ENCODE measurements at places on chromosomes 16 and 17.
A peak's percentile ranks its signal among the peaks of the same experiment; 100 is the strongest.

- DNase-seq, result peak; percentile 72
These were observed 79.0 kb downstream of the GAS7 start for GRCh38 chr17:10119203-10120108.

DNA sequence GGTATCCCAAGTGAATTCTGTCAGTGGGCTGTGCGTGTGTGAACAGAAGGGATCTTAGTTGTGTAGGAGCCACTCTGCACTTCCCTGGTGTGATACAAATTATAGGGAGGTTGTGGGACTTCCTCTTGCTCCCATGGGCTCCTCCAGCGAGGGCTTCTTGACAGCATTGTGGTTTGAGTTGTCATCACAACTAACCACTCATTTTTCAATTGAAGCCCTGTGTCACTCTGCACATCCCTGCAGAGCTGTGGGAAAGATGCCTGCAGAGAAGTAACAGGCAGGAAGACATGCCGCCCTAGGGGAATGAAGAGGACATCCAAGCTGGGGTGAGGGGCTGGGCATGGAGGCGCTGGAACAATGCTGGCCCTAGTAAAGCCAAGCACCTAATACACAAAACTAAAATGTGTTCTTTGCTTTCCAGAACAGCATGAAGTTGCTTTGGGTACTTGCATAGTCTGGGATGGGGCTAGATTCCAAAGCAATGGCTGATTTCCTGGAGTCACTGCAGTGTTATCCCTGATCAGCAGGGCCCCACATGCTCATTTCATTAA is 692.5 kb downstream of the TOX3 start:
- no peak for DNase-seq

GRCh38 chr16:89476379-89476778 is 14.0 kb downstream of the ANKRD11 start:
- no peak for DNase-seq

- DNase-seq, result no peak
These were observed 68.2 kb downstream of the PLD6 start for GRCh38 chr17:17137731-17138585.

GRCh38 chr16:88656291-88656980 is 5.6 kb upstream of the CYBA start:
- no peak for DNase-seq

DNA sequence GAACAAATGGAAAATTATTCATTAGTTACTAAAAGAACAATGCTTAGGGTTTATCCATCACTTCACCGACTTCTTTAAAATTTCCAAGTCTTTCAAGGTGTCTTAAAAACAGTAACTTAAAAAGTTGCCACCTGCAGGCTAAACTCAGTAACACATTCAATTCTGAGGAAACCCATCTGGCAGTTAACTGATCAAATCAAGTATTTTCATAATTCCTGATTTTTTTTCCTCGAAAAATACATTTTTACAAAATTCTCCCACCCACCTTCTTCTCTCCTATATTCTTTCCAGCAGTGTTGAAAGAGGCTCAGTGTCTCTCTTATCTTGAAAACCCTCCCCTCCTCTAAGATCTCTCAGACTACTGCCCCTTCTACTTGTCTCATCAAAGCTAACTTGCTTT is 29.9 kb downstream of the PARN start:
- no peak for DNase-seq

DNA sequence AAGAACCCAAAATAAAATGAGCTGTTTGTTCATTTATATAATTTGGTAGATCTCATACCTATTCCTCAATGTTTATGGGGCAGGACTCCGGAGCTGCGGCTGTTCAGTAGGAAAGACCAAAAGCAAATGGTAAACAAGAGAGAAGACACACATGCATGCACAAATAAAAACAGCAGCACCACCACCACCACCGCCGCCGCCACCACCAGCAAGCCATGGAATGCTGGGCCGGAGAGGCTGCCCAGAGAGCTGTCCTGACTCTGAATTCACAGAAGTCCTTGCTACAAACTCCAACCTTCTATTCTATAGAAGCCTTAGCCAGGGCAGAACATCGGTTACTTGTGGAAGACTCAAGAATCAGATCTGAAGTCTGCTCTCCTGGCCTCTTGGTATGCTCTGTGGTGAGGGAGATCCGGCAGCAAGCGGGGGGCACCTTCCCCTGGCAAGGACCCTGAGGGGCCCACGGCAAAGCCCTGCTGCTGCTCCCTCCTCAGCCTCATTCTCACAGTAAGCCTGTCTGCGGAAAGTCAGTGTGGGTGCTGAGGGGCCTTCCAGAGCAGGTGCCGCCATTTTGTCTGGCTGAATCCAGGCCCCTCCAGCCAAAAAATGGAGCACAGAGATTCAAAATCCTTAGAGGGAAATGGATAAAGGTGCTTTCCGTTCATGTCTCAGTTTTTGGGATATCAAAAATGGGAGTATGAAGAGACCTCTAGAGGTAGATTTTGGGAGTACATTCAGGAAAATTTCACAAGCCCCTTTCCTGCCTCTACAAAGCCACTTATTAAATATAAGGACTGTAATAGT is 6.4 kb upstream of the FOXJ1 start:
- DNase-seq, result peak; percentile 26

DNA sequence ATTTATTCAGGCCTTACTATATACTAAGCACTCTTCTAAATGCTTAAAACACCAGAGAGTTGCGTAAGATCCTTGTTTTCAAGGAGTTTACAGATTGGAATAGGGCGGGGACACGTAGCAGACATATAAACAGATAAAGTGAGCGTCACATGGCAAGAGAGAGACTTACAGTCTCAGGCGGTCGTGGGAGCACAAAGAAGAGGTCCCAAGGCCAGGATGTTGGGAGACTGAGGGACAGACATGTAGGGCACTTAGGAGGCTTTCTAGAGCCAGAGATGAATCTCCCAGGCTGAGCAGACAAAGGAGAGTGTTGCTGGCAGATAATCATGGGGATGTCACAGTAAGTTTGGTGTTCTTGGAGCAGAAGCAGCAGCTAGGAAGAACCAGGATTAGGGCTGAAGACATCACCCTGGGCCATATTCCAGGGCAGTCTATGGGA is 119.1 kb upstream of the ANKFN1 start:
- no peak for DNase-seq

DNA sequence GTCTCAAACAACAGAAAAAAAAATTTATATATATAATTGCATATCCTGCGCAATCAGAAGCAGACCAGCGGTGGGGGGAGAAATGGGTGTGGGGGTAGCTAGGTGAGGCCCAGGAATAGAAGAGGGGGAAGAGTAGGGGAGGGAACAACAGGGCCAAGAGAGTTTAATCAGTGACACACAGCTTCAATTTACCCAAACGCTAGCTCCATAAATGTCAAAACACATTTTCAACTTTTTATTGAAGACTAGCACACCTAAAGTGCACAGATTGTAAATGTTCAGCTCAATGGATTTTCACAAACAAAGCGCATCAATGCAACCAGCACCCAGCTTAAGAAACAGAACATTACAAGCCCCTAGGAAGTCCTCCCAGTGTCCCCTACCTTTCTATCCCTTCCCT is 24.8 kb upstream of the NAGS start:
- DNase-seq, result no peak

- DNase-seq, result no peak
These were observed 14.1 kb downstream of the ALDH3A1 start for GRCh38 chr17:19733953-19734526.

GRCh38 chr17:77445760-77446532 is 305.2 kb downstream of the SEC14L1 start:
- peak; percentile 78 for DNase-seq

- no peak for DNase-seq
These were observed 41.0 kb upstream of the MRPS23 start for GRCh38 chr17:57890857-57891232.

DNA sequence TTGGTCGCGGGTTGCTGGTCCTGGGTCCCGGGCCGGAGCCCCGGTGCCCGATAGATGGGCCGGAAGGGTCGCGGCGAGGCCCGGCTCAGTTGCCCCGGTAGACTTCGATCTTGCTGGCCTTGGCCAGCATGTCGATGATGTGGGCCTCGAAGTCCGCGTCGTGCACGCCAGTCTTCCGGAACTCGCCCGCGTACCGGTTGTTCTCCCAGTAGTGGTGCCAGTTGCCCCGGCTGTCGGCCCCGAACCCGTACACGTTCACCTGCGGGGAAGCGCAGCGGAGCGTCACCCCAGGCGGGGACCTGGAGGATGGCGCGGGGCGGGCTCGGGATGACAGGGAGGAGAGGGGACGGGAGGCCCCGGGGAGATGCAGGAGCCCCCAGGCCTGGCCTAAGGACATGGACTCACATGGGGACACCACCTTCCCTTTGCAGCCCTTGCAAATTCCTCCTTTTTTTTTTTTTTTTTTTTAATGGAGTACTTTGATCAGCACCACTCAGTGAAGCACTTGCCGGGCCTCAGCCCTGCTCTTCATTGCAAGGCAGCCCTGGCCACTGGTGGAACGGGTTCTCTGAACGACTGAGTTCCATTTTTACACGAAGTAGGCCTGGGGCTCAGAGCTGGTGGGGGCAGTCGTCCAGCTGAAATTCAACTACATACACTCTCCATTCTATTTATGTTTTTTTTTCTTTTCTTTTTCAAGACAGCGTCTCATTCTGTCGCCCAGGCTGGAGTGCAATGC is 35.1 kb downstream of the DDX19A start:
- no peak for DNase-seq

GRCh38 chr16:20611350-20611902 is 35.3 kb upstream of the ACSM2B start:
- DNase-seq, result no peak

DNA sequence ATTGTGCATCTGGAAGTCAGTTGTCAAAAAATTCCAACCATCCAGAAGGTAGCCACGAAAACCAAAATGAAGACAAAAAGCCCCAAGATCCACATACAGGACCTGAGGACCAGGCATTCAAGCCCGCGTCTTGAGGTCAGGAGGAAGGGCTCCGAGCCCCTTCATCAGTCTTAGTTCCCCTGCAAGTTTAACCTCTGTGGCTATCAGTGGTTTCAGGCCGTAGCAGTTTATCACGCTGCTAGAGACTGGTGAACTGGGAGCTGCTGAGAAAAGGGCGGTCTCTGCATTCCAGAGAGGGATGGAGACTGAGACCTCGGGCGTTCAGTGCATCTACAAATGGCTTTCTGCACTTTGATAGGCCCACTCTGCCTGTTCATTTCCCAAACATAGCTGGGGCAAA is 70.6 kb downstream of the IRF8 start:
- DNase-seq, result no peak

- DNase-seq, result no peak
These were observed 26.0 kb downstream of the NECAB2 start for GRCh38 chr16:83994087-83994486.

- no peak for DNase-seq
These were observed 93.1 kb downstream of the CNTNAP4 start for GRCh38 chr16:76370344-76370743.

DNA sequence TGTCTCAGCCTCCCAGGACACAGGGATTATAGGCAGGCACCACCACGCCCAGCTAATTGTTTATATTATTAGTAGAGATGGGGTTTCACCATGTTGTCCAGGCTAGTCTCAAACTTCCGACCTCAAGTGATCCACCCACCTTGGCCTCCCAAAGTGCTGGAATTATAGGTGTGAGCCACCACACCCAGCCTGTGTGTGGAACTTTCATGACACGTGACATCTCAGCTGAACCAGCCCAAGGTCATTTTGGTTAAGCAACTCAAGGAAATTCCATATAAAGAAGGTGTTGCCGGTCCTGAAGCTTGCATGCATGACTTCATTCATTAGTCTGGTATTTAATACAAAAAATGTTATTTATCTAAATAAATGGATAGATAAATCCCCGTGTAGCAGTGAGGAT is 145.5 kb downstream of the AXIN2 start:
- DNase-seq, result no peak

GRCh38 chr17:63645775-63646487 is 23.7 kb downstream of the MAP3K3 start:
- no peak for DNase-seq

GRCh38 chr17:6551869-6552531 is 4.4 kb downstream of the PITPNM3 start:
- no peak for DNase-seq

- no peak for DNase-seq
These were observed 1.4 kb upstream of the LLGL1 start for GRCh38 chr17:18224053-18224386.

GRCh38 chr17:32835291-32835761 is 41.6 kb downstream of the MYO1D start:
- DNase-seq, result no peak

GRCh38 chr17:61813211-61813610 is 50.1 kb downstream of the BRIP1 start:
- no peak for DNase-seq

DNA sequence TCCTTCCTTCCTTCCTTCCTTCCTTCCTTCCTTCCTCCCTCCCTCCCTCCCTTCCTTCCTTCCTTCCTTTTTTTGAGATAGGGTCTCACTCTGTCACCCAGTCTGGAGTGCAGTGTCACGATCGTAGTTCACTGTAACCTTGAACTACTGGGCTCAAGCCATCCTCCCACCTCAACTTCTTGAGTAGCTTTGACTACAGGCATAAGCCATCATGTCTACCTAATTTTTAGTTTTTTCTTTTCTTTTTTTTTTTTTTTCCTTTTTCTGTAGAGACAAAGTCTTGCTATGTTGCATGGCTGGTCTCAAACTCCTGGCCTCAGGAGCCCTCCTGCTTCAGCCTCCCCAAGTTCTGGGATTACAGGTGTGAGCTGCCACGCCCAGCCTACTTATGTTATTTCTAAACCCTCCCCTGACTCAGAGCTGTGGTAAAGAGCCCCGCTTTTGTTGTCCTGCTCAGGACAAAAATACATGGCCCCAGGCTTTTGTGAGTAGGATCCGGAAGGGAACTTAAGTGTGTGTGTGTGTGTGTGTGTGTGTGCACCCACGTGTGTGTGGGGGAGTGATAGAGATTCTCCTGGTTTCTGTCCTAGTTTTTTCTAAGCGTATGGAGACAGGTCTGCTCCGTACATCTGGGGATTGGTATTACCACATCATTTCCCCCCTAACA is 67.1 kb downstream of the PRKCB start:
- no peak for DNase-seq

- no peak for DNase-seq
These were observed 13.3 kb downstream of the SOCS1 start for GRCh38 chr16:11242658-11243057.

- DNase-seq, result no peak
These were observed 13.5 kb upstream of the SMIM5 start for GRCh38 chr17:75619506-75620431.

GRCh38 chr17:13635951-13636350 is 34.2 kb upstream of the HS3ST3A1 start:
- no peak for DNase-seq

GRCh38 chr16:14434860-14435259 is 195.2 kb downstream of the PARN start:
- no peak for DNase-seq

GRCh38 chr17:60862482-60862881 is 184.8 kb downstream of the BCAS3 start:
- DNase-seq, result no peak

DNA sequence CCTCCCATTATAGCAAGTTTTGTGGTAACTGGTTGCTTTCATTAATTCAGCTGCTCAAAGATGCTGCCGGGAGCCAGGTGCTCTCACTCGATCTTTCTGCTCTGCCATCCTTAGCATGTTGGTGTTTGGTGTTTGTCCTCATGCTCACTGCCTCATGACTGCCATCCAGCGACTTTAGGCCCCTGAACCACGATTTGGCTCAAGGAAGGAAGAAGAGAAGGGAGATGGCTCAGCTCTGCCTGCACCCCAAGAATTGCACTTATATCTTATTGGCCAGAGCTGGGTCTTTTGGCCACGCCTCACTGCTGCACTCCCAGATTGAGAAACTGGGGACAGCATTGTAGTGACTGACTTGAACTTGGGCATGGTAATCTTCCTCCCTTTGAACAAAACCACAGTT is 52.7 kb downstream of the ARSG start:
- DNase-seq, result no peak
